ENCODE measurements at places on chromosomes 3 and 15.
A peak's percentile ranks its signal among the peaks of the same experiment; 100 is the strongest.

DNA sequence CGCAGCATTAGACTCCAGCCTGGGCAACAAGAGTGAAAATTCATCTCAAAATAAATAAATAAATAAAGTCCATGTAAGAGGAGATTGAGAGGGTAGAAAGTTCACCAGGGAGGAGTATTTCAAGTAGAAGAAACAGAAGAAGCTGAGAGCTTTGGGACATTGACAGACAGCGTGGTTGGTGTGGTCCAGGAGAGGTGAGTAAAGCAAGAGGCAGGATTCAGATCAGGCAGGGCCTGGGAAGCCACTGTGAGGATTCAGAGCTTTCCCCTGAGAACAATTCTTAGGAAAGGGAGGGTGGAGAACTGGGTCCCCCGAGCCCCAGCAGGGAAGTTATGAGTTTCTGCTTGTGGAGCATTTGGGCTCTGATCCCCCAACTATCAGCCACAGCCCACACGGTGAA is 54.2 kb upstream of the AMOTL2 start:
- DNase-seq: no peak

DNA sequence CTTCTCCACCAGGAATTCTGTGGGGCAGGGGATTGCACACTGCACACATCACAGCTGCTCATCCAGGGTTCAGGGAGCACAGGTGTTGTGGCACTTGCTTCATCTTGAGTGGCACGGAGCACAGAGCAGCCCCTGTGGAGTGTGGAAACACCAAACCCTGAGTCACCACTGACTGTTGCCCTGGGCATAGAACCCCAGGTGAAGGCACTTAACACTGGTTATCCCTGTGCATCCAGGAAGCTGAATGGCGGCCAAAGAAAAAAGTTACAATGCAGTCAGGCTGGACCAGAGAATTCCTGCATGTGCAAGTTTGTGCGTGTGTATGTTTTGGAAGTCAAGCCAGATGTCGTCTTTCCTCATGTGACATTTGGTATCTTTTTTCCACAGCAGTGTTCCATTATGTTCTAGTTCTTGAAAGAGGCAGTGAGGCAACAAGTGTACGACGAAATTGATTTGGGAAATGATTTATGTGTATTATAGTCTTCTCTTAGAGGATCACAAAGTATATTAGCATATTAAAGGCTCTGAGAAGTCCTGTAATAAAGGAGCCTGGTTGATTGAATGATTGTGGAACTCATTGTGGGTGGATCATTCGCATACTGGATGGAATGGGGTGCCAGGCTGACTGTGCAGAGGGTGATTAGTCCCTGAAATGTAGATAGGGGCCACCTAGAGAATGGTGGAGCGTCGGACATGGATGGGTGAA is 292.3 kb downstream of the TLE3 start:
- DNase-seq: no peak

- no peak for DNase-seq
These were observed 279.4 kb downstream of the WNT5A start for GRCh38 chr3:55207744-55208143.

- DNase-seq: no peak
These were observed 26.5 kb downstream of the IGSF10 start for GRCh38 chr3:151434151-151434890.

GRCh38 chr3:48222616-48223513 is at the start of gene CAMP:
CAMP (plus strand) TSS chr3:48223495; CDS start chr3:48223512, 17 bp downstream.
- DNase-seq: no peak

GRCh38 chr3:60708191-60708975 is 542.9 kb downstream of the FHIT start:
- DNase-seq: no peak

- DNase-seq: no peak
These were observed 128.5 kb upstream of the LRIG1 start for GRCh38 chr3:66629150-66629981.

DNA sequence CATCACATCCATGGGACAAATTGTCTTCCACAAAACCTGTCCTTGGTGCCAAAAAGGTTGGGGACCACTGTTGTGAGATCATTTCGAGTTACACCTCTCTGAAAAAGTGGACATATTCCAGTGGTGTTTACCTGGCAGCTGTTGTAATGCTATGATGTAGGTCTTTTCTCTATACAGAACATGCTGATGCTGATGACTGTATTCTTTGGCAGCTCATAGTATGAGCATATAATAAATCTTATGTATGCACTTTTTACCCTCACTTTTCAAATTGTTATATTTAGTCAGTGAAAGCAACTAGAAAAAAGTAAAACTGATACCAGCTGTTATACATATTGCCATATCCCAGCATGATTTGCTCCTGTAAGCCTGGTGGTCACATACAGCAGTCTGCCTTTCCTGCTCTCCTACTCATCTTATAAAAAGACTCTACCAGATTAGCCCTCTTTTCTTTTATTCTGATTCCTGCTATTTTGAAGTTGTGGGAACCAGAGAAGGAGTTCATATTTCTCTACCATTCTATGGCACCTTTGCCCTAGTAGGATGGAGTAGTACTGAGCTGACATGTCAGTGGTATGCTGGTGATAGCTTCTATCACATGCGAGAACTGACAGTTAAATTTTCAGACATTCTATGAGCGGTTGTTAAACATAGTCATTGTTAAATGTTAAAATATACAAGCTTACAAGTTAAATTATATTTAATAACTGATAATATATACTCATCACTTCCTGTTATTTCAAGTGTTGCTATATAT is 128.7 kb downstream of the FNDC3B start:
- no peak for DNase-seq

GRCh38 chr3:28207000-28207733 is 34.3 kb upstream of the CMC1 start:
- no peak for DNase-seq

- no peak for DNase-seq
These were observed 210.4 kb downstream of the TP63 start for GRCh38 chr3:189841473-189842205.

GRCh38 chr3:171375666-171376595 is 84.3 kb downstream of the TNIK start:
- DNase-seq: no peak

- no peak for DNase-seq
These were observed 51.3 kb downstream of the GPD1L start for GRCh38 chr3:32157600-32158264.

GRCh38 chr3:71285086-71285485 is 298.4 kb downstream of the FOXP1 start:
- no peak for DNase-seq

DNA sequence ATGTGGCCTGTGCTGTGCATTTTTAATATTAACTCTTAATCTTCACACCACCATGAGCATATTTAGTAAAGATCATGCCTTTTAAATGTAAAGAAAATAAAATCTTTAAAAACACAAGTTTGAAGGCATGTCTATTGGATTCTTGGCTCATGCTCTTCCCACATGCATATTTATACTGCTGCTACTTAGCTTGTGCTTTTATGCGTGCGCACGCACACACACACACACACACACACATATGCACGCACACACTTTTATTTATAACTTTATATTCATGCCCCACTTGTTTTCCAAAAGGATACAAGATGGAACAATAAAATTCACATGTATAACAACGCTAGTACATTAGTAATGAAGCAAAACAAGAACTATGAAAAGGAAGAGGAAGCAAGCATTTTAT is 36.1 kb upstream of the ZPLD1 start:
- DNase-seq: no peak

DNA sequence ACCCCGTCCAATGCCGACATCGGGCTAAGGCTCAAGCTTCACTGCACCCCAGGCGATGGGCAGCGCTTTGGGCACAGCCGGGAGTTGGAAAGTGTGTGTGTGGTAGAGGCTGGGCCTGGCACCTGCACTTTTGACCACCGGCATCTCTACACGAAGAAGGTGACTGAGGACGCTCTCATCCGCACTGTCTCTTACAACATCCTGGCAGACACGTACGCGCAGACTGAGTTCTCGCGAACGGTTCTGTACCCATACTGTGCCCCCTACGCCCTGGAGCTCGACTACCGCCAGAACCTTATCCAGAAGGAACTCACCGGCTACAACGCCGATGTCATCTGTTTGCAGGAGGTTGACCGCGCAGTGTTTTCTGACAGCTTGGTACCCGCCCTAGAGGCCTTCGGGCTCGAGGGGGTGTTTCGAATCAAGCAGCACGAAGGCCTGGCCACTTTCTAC is 1.0 kb downstream of the PDE12 start:
- DNase-seq: no peak

DNA sequence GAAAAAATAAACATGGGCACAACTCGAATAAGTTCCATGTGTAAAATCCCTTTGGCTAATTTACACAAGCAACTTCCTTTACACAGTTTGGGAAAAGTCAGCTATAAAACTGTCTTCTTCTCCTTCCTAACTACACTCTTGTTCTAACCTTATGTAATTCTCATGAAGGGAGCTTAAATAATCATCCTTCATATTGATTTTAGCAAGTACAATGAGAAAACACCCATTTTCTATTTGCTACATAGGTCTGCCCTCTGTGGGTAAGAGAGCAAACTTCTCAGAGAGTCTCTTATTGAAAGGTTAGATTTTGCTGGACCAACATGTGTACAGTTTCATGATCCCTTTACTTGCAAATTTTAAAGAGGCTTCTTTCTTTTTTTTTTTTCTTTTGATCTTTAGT is 398.5 kb downstream of the ROBO1 start:
- peak; percentile 6 for DNase-seq

- DNase-seq: no peak
These were observed 855.4 kb upstream of the ARPP21 start for GRCh38 chr3:34783876-34784275.

DNA sequence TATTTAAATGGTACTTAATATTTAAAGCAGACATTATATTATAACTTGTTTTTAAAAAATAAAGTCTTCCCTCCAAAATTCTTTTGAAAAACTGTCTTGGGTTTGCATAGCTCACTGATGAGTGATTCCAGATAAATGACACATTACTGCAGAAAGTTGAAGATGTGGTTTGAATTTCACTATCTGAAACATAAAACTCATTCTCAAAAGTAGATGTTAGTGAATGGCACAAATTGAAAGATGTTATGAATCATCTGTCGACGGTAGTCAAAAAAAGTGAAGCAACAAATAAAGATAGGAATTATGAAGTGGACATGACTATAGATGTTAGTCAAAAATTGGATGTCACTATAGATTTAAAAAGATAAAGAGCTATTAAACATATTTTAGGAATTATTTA is 280.5 kb downstream of the GAP43 start:
- no peak for DNase-seq

DNA sequence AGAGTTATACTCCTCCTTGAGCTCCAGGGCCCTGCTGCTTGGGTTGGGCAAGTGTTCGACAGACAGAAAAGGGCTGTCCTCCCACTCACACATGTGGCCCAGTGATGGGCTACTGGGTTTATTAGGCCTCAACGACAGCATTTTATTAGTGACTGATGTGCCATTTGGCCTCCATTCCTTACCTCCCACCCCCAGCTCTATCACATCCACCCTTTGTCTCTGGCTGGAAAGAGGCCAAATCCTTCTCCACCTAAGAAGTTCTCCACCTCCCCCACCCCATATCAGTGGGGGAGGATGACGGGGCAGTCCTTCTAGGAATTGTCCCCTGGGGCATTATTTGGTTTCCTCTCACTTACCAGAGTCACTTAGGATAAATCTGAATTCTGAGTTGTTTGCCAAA is 57.1 kb upstream of the WNT5A start:
- no peak for DNase-seq

- DNase-seq: no peak
These were observed 11.7 kb downstream of the ATP2C1 start for GRCh38 chr3:130905551-130905950.

DNA sequence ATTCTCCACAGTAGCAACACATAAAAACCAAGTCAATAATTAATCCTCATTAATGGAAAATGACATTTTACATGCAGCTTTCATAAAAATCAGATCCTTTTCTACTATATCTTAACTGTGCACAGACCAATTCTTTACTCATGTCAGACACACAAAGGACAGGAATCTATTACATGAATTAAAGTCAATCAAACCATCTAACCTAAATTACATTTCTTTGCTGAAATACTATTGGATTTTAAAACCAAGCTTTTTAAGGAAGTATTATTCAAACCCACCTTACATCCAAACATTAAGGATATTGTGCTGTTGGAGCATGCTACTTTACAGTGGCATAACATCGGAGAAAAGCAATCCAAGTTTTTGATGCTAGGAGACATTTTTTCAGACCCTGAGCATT is 72.8 kb downstream of the DLG1 start:
- DNase-seq: no peak

All from right kidney (tissue), 9 donors.